ENCODE measurements at places on chromosomes 6 and 20.

DNA sequence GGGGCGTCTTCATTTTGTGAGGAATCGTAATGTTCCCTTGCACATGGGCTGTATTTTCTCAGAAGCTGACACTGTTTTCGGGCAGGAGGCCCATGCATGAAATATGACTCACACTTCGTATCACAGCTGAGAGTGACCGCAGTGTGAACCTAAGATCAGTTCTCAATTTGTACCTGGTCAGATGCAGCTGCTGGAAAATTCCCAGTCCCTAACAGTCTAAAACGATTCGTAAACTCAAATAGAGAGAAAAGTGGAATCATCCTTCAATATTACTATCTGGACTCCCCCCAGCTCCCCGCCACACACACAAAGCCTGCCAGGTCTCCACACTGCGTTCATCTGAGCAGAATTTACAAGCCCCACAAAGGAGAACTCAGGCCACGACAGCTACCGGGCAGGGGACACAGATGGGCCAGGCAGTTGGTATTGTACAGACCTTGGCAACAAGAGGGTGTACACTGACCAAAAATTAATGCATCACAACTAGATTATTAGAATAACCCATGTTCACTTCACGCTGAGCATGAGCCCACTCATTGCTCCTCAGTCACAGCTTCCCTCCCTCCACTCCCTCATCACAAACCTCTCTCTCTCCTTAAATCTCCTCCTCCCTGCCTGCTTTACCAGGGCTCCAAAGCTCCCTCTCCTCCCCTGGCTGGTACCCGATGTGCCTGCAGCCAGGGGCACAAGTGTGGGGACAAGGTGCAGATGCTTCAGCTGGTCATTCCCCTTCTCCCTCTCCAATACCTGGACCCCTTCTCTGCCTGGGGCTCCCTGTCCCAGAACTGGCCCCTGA, 488.4 kb downstream of the PREX1 start:
- no peak for DNase-seq

- no peak for DNase-seq
Measured at GRCh38 chr6:139107051-139107450, 27.8 kb upstream of the HECA start.

DNA sequence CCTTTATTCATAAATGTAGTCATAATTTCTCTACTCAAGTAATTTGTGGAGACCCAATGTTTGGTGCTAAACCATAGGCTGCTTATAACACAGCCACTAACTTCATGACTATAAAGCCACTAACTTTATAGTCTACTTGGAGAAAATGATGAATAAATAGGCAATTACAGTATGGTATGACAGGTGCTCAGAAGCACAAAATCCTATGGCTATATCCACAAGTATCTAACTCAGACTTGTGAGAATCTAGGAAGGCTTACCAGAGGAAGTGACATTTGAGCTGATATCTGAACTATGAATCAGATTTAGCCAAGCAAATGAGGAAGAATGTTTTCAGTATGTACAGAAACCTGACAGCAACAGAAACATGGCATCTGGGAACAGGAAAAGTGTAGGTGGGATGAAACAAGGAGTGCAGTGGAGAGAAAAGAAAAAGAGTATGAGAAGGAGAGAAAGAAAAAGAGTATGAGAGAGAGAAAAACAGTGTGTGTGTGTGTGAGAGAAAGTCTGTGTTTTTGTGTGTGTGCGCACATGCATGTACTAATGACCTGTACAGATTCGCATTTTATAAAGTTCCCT, 59.9 kb downstream of the REV3L start:
- DNase-seq: no peak

- DNase-seq: no peak
Measured at GRCh38 chr6:163331245-163331644, 83.3 kb upstream of the QKI start.

DNA sequence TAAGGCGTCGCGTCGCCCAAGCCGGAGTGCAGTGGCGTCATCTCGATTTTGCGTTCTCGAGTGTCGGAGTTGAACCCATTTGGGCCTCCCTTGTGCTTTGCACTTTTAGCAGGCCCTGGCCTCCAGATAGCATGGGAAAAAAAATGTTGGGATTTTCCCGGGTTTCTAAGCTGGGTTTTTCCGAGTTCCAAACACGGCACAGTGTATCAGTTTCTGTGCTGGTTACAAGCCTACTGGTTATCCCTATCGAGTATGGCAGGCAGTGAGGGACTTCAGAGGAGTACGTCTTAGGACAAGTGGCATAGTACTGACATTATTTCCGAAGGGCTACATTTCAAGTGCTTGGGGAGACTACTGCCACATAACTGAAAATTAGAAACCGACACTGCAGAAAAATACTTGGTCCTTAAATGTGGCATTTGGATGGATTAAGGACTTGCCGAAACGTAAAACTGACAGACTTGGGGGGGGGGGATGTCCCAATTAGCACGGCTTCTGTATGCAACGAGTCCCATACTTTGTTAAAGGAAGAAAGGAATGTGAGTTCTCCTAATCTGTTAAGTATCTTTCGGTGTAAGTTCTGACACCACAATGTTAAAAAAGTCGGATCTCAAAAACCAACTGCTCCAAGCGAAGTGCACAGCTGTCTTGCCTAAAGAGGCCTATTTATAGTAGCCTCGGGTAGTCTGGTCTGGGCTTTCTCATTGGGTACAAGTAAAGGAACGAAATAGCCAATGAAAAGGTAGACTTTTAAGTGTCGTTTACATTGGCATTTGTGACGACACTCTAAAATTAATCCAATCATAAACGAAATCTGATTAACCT, 70.2 kb downstream of the HFE start:
- peak; percentile 88 for DNase-seq

DNA sequence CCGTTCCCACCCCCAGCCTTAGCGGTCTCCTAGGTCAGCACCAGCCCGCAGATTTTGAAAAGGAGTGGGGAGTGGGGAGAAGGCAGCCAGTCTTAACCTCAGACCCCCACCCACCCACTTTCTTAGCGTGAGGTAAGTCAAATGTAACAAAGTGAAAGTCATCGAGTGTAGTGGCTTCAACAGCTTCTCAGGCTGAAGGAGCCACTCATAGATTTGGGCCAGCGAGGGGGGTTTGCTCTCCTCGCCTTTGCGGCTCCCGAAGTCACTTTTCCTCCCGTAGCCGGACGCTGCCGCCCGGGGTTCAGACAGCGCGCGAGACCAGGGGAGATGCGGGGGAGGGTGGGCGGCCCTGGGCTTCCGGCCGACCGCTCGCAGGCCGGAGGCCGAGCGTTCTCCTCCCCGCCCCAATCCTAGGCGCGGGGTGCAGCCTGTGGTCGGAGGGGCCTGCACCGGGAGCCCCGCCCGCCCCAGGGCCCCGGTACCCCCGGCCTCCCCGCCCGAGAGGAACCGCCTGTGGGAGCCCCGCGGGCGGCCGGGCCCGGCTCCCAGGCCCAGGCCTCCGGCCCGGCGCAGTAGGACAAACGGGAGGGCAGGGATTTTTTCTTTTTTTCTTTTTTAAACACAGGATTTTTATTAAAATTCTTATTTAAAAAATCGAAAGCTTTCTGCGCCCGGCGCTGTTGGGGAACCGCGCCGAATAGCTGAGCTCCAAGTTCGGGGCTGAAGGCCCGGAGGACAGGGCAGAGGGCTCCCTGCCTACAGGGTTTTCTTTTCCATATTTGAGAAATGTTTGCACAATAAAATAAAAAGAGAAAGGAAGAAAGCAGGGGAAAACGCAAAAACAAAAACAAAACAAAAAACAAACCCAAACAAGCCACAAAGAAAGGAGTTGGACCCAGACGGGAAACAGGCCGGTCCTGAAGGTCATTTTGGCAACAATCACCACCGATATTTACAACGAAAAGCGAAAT, 3.2 kb downstream of the NKX2-2 start:
- no peak for DNase-seq

- no peak for DNase-seq
Measured at GRCh38 chr6:52089758-52090348, 2.4 kb upstream of the PKHD1 start.

DNA sequence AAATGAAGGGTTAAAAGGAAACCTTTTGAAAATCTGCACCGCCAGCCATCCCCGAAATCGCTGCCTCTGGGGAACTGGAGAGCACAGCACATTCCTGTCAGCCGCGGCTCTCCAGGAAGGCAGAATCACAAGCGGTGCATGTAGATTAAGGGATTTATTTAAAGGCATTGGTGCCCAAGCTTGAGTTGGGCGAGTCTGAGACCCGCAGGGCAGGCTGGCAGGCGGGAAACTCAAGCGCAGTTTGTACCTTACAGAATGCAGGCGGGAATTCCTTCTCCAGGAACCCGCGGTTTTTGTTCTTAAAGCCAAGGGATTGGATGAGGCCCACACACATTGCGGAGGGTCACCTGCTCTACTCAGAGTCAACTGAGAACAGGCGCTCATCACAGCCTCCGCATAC, 10.8 kb downstream of the GPR31 start:
- no peak for DNase-seq

GRCh38 chr6:40585651-40586269, 1.4 kb downstream of the LRFN2 start:
- no peak for DNase-seq

- DNase-seq: no peak
Measured at GRCh38 chr20:20712004-20712473, 405 bp downstream of the RALGAPA2 start.
